DND-41 (cell line): ENCODE measurements at places on chromosomes 3 and 15.

DNA sequence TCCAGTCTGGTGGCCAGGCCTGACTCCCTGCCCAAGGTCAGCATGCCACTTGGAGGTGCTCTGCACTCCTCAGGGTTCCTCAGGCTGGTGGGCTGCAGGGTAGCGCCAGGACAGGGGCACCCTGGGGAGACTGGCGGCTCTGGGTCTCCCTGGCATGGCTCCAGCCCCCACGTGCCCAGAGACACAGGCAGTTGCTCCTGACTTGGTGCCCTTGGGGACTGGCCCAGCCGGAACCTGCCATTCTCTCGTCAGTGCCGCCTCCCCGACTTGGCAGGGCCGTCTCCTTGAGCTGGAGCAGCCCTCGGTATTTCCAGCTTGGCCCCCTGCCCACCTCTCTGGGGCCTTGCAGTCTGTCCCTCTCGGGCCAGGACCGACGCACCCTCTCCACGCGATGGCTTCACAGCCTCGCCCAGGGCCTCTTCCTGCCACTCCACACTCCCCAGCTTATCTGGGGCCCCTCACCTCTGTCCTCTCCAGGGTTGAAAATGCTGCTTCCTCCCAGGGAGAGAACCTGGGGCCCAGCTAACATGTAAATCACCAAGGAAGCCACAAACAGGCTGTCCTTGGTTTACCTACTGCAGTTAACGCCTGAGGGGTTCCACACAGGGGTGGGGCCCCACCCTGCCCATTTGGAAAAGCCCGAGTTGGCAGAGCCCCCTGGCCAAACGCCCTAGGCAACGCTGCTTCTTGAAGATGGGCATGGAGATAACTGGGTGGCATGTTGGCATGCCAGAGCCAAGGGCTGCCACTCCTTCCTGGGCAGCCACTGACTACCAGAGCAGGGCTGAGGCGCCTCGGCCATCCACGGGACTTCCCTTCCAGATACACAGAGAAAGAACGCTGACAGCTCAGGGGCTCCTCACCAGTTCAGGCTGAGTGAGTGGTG is 61.4 kb downstream of the SMAD6 start:
- no peak for DNase-seq

- no peak for DNase-seq
These were observed 3.1 kb upstream of the MESP2 start for GRCh38 chr15:89772932-89773583.

GRCh38 chr15:61518191-61518950 is 289.3 kb upstream of the RORA start:
- no peak for DNase-seq

GRCh38 chr3:41222501-41222900 is 23.2 kb downstream of the CTNNB1 start:
- DNase-seq = no peak

DNA sequence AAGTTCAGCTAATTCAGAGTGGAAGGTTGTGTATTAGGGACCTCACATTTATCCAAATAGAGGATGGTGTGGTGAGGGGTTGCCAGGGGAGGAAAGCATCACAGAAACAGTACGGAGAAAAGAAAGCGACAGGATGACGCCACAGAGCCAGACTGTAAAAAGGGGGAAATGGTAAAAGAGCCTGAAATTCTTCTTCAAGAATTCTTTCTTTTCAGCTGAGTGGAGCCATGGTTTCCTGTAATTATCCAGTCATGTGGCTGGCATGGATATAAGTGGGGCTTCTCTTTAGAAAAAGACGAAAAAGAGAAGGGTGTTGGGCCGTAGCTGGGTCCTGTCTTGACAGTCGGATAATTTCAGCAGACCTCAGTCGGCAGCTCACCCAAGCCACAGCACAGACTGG is 24.5 kb upstream of the PSMD6 start:
- DNase-seq = no peak

GRCh38 chr15:99268431-99268830 is 17.1 kb downstream of the LRRC28 start:
- no peak for DNase-seq

DNA sequence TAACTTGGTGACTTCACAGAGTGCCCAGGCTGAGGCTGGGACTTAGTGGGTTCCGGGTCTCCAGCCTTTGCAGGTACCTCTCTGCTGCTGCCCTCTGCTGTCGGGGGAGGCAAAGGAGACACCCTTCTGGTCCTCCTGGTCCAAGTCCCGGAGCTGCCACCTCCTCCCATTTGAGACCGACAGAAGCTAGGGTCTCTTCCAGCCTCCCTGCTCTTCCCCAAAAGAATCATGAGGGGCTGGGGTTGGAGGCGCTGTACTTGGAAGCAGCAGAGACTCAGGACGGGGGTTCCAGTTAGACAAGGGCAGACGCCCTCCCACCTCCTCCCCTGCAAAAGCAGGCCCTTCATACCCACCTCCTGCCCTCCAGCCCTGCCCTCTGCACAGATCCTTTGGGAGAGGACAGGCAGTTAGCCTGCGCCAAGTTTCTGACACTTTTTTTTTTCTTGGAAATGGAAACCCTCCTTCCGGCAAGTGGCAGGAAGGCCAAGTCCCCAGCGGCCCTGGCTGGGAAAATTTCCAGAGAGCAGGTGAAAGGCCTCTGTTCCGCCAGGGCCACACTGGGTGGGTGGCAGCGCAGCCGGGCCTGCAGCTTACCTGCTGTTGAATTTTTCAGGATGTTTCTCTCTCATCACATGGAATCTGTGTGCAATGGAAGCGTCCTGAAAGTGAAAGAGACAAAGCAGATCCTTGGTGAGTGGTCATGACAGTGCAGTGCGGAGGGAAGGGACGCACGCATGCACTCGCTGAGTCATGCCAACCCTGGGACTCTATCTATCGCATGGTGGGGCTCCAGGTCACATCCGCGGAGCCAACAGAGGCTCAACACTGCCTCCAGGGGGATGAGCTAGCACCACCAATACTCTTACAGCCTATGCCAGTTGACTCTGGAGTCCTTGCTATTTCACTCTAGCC is 119.9 kb downstream of the DGKG start:
- peak; percentile 43 for DNase-seq

GRCh38 chr15:85036716-85037115 is 55.1 kb downstream of the PDE8A start:
- no peak for DNase-seq

DNA sequence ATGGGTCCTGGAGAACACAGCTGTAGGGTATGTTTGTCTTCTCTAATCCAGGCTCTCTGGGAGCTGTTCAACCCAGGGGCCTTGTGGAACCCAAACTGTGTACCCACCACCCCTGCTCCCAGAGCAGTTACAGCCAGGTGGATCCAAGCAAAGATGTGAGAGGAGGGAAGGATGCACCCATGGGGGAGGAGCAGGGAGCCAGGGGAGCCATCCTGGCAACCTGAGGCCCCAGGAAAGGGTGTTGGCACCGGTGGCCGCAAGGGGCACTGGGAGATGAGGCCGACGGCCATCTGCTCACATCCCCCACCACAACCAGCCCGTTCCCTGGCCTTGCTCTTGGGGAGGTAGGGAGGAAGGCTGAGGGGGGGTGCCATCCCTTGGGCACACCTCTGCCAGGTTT is 43.2 kb downstream of the CMTM6 start:
- DNase-seq = no peak

- DNase-seq = no peak
These were observed 786.2 kb downstream of the AGBL1 start for GRCh38 chr15:86865920-86866319.

- peak; percentile 30 for DNase-seq
These were observed 147.6 kb downstream of the IL20RB start for GRCh38 chr3:137105277-137105977.

- no peak for DNase-seq
These were observed 260.3 kb downstream of the XXYLT1 start for GRCh38 chr3:195010551-195011100.

- DNase-seq = no peak
These were observed 38.3 kb upstream of the ATOSA start for GRCh38 chr15:52717481-52717880.

DNA sequence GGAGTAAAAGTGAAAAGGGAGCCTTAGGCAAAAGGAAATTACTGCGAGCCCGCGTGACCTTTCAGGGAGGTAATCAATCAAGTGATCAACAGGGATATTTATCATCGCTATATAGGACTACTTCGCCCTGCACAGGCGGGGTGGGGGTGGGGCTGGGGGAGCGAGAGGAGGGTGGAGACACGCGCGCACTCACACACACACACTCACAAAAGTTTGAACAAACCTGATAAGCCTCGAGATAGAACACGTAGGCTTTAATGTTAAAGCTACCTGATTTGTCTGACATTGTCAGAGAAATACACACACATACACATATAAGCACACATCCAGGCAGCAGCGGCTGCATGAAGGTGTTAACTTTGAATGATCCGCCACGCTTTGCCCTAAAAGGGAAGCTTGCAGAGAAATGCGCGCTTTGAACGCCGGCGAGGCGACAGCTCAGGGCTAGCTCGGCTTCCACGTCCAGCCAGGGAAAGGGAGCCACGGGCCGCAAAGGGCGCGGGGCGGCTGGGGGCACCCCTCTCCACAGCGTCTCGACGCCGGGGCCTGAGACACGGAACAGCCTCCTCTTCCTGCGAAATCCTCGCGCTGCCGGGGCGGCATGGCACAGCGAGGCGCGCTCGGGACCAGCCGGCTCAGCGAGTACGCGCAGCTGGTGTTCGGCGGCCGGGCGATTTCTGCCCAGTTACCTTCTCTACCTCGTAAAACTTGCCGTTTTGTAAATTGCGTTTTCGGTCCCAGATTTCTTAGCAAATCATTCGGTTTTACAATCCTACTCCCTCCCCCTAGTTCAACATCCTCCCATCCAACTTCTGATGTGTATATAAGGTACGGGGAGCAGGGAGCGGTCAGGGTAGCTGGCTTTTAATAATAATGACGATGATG is 4.8 kb upstream of the MECOM start:
- DNase-seq = no peak

- no peak for DNase-seq
These were observed 58.5 kb downstream of the ABCC5 start for GRCh38 chr3:183959214-183959613.

GRCh38 chr3:34106879-34107278 is 308.4 kb downstream of the PDCD6IP start:
- peak; percentile 73 for DNase-seq

DNA sequence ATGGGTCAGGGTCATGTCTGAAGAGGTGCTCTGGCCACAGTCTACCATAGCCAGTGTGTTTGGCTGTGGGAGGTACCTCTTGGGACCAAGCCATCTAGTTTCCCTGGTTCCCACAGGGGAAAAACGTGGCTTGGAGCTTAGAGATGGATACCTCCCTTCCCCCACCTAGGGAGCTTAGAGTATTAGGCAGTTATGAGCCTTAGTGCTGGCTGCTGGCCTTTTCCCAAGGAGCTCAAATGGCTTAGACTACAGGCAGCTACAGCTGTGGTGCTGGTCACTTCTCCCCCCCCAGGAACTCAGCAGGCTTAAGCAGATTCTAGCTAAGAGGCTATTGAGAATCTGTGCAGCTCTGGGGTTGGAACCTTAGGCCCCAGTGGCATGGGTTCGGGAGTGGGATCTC is 591.2 kb downstream of the NSUN3 start:
- DNase-seq = no peak

GRCh38 chr15:72856549-72857040 is 73.0 kb upstream of the ADPGK start:
- no peak for DNase-seq

DNA sequence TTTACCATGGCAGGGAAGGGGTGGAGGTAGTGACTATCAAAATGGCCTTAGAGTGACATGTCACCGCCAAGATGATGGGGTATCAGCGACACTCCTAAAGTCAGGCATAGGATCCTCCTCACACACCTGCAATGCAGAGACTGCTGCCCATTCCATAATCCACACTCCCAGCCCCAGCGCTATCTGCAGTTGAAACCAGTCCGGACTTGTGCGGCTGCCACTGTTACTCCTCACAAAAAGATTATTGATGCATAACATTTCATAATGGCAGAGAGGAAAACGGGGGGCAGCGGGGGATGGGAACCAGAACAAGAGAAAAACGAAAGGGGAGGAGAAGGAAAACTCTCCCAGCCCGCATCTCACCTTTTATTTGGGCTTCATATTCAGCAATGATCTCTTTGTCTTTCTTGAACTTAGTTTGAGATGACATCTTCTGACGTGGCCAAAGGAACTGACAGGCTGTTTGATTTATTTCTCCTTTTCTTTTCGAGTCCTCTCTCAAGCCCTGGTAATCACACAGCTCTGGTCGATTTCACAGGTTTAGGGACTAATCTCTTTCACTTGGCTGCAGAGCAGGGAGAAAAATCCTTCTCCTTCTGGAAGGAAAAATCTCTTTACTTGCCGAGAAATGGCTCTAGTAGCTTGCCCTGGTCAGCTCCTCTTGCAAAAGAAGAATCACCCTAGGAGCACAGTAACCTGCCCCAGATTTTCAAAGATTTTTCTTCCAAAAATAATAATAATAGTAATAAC is 749 bp downstream of the SRGAP3 start:
- no peak for DNase-seq

DNA sequence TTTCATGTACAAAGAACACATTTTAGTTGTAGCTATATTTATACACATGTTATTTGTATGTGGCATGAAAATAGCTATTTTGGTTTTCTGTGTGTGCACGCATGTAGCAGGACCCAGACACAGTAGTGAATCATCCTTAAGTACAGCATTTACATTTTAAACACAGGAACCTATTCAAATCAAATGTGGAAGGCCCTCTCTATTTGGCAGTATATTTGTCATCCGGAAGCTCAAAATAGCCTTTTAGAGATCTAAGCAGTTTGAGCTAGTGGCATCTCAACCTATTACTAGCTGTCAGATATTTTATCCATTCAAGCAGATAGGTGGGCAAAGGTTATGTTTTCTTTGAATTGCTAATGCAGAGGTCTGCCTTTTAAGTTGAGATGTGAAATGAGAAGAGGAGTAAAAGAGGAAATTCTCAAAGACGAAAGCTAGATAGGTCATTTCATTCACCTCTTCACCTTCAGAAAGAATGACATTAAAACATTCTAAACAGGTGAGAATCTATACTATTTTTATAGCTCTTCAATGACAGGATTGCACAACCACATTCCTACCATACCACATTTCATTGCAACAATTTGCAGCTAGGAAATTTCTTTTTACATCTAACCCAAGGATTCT is 46.3 kb upstream of the TIPARP start:
- DNase-seq = no peak

GRCh38 chr3:175088766-175089380 is 229.7 kb downstream of the NAALADL2 start:
- DNase-seq = no peak

GRCh38 chr3:155217591-155217990 is 75.9 kb downstream of the STRIT1 start:
- no peak for DNase-seq

- DNase-seq = no peak
These were observed 471.2 kb upstream of the TGFBR2 start for GRCh38 chr3:30135190-30135589.
